ENCODE measurements at places on chromosomes 7 and 10.

DNA sequence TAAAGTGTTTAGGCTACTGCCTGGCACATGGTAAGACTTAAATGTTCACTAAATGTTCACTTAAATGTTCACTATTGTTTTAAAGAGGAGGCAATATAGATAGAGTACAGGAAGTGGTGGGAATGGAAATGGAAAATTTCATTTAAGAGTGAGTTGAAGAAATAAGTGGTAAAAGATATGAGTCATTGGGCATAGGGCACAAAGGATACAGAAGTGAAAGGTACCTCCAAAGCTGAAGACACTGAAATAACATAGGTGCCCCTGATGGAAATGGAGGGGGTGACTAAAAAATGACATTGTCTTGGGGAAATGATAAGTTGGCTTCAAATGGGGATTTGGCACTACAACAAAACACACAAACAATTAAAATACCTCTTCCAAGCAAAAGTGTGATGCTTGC, 5.2 kb upstream of the FRA10AC1 start:
- no peak for DNase-seq

- no peak for DNase-seq
Measured at GRCh38 chr7:123881300-123881699, 36.3 kb downstream of the HYAL4 start.

DNA sequence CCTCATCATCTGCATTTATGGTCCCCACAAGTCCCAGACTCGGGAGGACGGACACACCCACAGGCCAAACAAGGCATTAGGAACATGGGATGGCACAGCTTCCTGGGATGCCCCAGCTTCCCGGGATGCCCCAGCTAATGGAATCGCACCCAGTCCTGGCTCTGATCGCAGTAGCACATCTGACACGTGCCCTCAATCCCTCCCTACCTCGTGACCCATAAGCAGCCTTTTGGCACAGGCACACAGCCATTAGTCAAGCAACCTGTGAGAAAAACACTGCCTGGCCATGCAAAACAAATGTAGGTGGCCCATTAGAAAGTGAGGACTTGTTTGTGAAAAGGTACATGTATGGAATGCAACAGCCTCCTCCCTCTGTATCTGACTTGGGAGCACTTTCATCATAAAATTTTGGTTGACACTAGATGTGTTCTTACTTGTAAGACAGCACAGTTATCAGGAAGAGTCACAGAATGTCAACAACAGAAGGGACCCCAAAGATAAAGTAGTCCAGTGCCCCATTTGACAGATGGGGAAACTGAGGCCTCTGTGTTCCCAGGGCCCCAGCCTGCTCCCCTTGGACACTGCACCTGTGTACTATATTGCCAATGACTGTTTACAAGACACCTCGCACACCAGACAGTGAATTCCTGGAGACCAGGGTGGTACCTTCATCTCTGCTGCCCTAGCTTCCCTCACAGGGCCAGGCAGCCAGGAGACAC, 34.4 kb downstream of the DLG5 start:
- DNase-seq, result no peak

GRCh38 chr7:70312336-70312735, 714.1 kb downstream of the AUTS2 start:
- no peak for DNase-seq

- no peak for DNase-seq
Measured at GRCh38 chr7:149463500-149464161, 2.8 kb upstream of the ZNF777 start.

- no peak for DNase-seq
Measured at GRCh38 chr7:4086723-4087122, 595.4 kb upstream of the FOXK1 start.

DNA sequence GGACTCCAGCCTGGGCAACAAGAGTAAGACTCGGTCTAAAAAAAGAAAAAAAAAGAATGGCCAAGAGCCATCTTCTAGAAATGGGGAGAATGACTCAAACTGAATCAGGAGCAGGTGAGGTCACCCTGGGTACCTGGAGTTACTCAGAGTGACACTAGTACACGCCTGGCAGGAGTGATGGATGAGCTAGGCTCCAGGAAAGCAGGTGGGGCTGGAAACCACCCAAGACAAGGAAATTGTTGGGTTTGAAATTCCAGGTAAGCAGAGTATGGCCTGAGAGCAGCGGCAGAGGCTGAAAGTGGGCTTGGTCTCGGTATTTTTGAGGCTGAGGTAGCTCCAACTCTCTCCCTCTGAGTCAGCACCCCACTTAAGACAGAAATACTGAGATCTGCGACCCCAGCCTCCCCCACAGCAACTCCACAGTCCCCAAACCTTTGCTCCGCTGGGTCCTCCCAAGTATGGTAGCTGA, 18.5 kb downstream of the DDIT4 start:
- DNase-seq, result no peak

GRCh38 chr7:50757703-50758390, 24.8 kb downstream of the GRB10 start:
- DNase-seq, result no peak

DNA sequence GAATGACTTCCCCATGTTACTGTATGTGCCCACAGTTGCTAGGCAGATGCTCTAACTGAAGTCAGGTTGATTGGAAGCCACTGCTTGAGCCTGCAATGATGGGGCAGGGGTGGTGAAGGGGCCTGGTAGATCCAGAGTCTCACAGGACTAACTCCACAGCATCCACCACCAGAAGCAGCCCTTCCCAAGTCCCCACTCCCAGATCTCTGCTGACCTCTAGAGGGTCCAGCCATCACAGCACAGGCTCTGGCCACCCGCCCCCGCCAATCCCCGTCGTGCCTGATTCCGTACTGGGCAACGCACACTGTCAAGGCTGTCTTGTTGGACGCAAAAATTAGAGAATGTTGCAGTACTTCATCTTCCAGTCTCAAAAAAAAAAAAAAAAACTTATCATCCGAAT, 136.8 kb upstream of the PDE1C start:
- peak; percentile 6 for DNase-seq

- DNase-seq, result peak; percentile 87
Measured at GRCh38 chr10:52621635-52622079, 150.9 kb downstream of the MBL2 start.

GRCh38 chr10:69721690-69722310, 79.9 kb upstream of the COL13A1 start:
- peak; percentile 34 for DNase-seq

- no peak for DNase-seq
Measured at GRCh38 chr10:122875843-122876466, 3.4 kb downstream of the FAM24B start.
